ENCODE measurements at places on chromosomes 3 and 15. TPM values are rescaled to one million over a fixed set of nuclear protein-coding genes. Genes with fewer than 3 reads are reported as not detected.

GRCh38 chr3:33299395-33300081 is 22.3 kb downstream of the FBXL2 start:
- DNase-seq: no peak

Gene SLC2A2
- total RNA-seq: not detected

GRCh38 chr3:70568626-70569025 is 256.2 kb upstream of the MDFIC2 start:
- DNase-seq: no peak

Gene LMOD3
- total RNA-seq: not detected

Gene STAC
- 9.4 TPM for total RNA-seq

Gene PLSCR2
- 6.5 TPM for total RNA-seq

Gene WWTR1
- 46.5 TPM for total RNA-seq
